ENCODE measurements at places on chromosomes 12 and 14.

- no peaks in the 10 kb centered on the region for H3K36me3 ChIP-seq
- H3K27me3 ChIP-seq, result peaks cover 6% of the 10 kb centered on the region
Observed at GRCh38 chr14:99679111-99679510, 5.0 kb upstream of the CYP46A1 start.

GRCh38 chr12:58169826-58170225 is 228.5 kb downstream of the ATP23 start:
- peaks cover 5% of the 10 kb centered on the region for H3K27me3 ChIP-seq
- no peak overlapping the region for H3K4me3 ChIP-seq
- no peaks in the 10 kb centered on the region for H3K4me1 ChIP-seq
- DNase-seq, result no peak

GRCh38 chr12:106841510-106842302 is 67.2 kb downstream of the RIC8B start:
- H3K27me3 ChIP-seq, result no peaks in the 10 kb centered on the region
- peaks cover 30% of the 10 kb centered on the region for H3K36me3 ChIP-seq
- no peaks in the 10 kb centered on the region for H3K4me1 ChIP-seq
- peak; percentile 68 for DNase-seq
- H3K4me3 ChIP-seq, result no peak overlapping the region

- H3K4me3 ChIP-seq, result no peak overlapping the region
- no peak overlapping the region for H3K27ac ChIP-seq
- peaks cover 3% of the 10 kb centered on the region for H3K4me1 ChIP-seq
- no peaks in the 10 kb centered on the region for H3K36me3 ChIP-seq
- H3K27me3 ChIP-seq, result no peaks in the 10 kb centered on the region
- no peak for DNase-seq
Observed at GRCh38 chr14:34224221-34224620, 237.8 kb downstream of the SPTSSA start.

- H3K27me3 ChIP-seq, result no peaks in the 10 kb centered on the region
- no peak overlapping the region for H3K27ac ChIP-seq
- DNase-seq, result no peak
- no peaks in the 10 kb centered on the region for H3K4me1 ChIP-seq
- peaks cover 41% of the 10 kb centered on the region for H3K36me3 ChIP-seq
Observed at GRCh38 chr14:102333390-102333789, 13.8 kb downstream of the ZNF839 start.

DNA sequence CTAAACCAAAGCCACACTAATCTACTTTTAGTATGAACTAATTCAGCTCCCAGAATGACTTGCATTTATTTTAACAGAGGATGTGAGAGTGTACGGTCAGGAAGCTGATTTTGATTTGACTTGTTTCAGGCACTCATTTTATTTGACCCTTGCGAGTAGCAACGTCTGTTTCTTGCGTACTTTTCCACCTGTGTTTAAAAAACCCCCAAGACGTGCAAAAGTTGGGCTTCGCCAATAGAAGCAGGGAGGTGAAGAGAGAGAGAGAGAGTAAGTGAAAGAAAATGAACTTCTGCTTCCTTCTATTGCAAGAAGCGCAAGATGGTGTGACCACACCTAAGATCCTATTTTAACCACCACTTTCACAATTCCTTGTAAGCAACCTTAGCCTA is 6.7 kb upstream of the SLC15A4 start:
- no peak overlapping the region for H3K27ac ChIP-seq
- peaks cover 3% of the 10 kb centered on the region for H3K4me1 ChIP-seq
- H3K4me3 ChIP-seq, result no peak overlapping the region
- no peaks in the 10 kb centered on the region for H3K36me3 ChIP-seq
- H3K27me3 ChIP-seq, result no peaks in the 10 kb centered on the region

DNA sequence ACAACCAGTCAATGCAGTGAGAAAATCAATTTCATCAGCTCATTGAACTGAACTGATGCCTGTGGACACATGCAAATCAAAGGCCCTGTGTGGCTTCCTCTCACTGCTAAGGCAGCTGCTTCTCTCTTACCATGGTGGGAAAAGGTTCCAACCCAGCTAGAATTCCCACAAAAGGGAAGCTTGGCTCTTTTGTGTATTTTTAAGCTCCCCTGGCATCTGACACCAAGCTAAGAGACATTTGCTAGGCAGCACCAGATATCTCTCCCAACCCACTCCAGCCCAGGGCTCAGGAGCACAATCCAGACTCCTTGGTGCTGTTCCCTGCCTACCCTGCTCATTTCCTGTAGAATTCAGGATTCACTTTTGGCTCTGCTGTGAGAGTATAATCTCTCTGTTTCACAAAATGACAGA is 129.6 kb downstream of the GXYLT1 start:
- no peaks in the 10 kb centered on the region for H3K27me3 ChIP-seq
- H3K4me3 ChIP-seq, result no peak overlapping the region
- H3K27ac ChIP-seq, result no peak overlapping the region
- no peaks in the 10 kb centered on the region for H3K36me3 ChIP-seq

DNA sequence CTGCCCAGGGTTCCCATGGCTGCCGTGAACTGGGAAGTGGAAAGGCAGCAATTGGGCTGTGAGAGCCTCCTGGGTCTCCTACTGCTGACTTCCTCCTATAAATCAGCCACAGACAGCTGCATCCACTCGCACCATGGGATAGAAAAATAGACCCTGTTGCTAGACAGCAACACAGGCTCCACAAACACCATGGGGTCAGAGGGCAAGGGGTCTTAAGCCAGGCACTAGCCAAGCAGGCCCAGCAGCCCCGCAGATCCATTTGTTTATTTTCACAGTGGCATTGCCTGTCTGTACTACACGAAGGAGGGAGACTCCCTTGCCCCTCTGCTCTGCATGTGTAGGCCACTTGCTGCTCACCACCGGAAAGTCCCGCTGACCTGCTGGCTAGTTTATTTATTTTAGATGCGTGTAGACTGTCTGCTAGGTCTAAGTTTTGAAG is 139.8 kb downstream of the DACT1 start:
- no peaks in the 10 kb centered on the region for H3K36me3 ChIP-seq
- H3K4me1 ChIP-seq, result no peaks in the 10 kb centered on the region
- H3K4me3 ChIP-seq, result no peak overlapping the region
- H3K27me3 ChIP-seq, result no peaks in the 10 kb centered on the region
- no peak overlapping the region for H3K27ac ChIP-seq

- H3K36me3 ChIP-seq, result no peaks in the 10 kb centered on the region
- DNase-seq, result peak; percentile 57
- no peak overlapping the region for H3K27ac ChIP-seq
- no peak overlapping the region for H3K4me3 ChIP-seq
- peaks cover 5% of the 10 kb centered on the region for H3K4me1 ChIP-seq
Observed at GRCh38 chr14:63840981-63841380, 11.8 kb upstream of the SYNE2 start.

DNA sequence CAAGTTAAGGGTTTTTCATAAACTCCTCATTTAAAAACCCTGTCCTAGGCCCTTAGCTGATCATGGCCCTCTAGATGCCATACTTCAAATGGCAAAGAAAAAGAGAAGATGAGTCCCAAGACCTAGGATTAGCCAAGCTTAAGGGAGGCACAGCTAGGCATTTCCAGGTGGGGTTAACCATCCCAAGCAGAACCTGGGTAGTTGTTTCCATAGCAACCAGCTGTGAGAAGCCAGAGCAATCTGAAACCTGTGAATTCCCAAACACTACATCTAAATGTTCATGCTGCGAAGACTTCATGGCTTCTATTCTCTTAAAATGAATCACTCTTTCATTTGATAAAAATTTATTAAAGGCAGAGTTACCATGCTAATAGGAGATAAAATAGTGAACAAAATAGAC is 372.9 kb downstream of the C12orf50 start:
- no peaks in the 10 kb centered on the region for H3K27me3 ChIP-seq
- no peaks in the 10 kb centered on the region for H3K4me1 ChIP-seq
- H3K36me3 ChIP-seq, result no peaks in the 10 kb centered on the region
- H3K4me3 ChIP-seq, result no peak overlapping the region
- no peak for DNase-seq

DNA sequence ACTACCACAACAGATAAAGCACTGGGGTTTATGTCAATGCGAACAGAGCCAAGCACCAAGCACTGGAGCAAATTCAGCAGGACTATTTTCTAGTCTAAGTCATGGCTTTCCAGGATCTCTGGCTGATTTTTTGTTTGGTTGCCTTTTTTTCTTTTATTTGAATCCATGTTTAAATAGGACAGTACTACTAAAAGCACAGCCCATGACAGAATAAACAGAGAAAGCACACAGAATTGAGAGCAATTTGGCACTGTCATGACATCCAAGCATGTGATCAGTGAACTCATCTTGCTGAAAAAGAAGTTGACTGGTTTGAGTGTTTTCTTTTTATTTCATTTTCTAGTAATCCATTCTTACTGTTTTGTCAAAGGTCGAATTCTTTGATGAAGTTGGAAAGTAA is 23.1 kb upstream of the RERG start:
- no peaks in the 10 kb centered on the region for H3K4me1 ChIP-seq
- peaks cover 27% of the 10 kb centered on the region for H3K27me3 ChIP-seq
- no peak overlapping the region for H3K27ac ChIP-seq
- no peak for DNase-seq
- H3K4me3 ChIP-seq, result no peak overlapping the region
- no peaks in the 10 kb centered on the region for H3K36me3 ChIP-seq

- H3K36me3 ChIP-seq, result no peaks in the 10 kb centered on the region
- no peak overlapping the region for H3K27ac ChIP-seq
- H3K4me1 ChIP-seq, result peaks cover 32% of the 10 kb centered on the region
- no peak overlapping the region for H3K4me3 ChIP-seq
- no peaks in the 10 kb centered on the region for H3K27me3 ChIP-seq
- DNase-seq, result no peak
Observed at GRCh38 chr12:120684523-120684932, 2.4 kb upstream of the MLEC start.

DNA sequence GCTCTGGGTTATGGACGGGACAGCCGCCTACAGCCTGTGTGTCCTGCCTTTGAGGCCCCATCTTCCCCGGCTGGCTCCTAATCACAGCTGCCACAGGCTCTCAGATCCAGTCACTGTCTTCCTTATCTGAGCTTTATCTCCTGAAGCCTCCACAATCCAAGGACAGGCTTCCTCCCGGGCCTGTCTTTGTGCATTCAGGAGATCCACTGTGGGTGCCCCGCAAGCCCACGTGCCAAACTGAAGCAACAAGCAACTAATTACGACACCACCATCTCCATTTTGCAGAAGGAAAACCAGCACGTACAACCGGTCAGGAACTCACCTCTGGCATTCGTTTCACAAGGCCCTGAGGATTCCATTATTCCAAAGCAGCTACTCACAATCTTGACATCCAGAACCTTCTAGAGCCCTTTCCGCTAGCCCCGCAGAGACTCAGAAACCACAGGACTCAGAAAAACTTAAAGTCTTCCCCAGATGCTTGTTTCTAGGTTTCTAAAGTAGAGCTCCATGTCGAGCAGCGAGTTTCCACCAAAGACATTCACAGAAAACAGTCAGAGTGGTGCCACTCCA is 14.0 kb downstream of the SYNE3 start:
- peaks cover 64% of the 10 kb centered on the region for H3K4me1 ChIP-seq
- no peak overlapping the region for H3K27ac ChIP-seq
- no peak for DNase-seq
- H3K36me3 ChIP-seq, result peaks cover 39% of the 10 kb centered on the region

DNA sequence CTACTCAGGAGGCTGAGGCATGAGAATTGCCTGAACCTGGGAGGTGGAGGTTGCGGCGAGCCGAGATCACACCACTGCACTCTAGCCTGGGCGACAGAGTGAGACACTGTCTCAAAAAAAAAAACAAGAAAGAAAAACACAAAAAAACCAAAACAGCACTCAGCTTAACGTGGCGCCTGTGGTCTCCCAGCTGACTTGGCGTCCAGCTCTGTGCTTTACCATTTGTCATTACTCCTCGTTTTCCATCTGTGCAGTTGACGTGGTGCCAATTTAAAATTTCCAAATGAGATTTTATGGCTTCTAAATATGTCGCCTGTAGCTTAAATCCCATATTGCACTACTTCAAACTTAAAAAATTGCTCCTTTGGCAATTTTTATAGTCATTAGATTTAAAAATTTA is 2.0 kb downstream of the MGP start:
- H3K27ac ChIP-seq, result no peak overlapping the region
- H3K4me1 ChIP-seq, result peaks cover 11% of the 10 kb centered on the region
- no peaks in the 10 kb centered on the region for H3K27me3 ChIP-seq
- no peak for DNase-seq
- H3K36me3 ChIP-seq, result no peaks in the 10 kb centered on the region
- no peak overlapping the region for H3K4me3 ChIP-seq

DNA sequence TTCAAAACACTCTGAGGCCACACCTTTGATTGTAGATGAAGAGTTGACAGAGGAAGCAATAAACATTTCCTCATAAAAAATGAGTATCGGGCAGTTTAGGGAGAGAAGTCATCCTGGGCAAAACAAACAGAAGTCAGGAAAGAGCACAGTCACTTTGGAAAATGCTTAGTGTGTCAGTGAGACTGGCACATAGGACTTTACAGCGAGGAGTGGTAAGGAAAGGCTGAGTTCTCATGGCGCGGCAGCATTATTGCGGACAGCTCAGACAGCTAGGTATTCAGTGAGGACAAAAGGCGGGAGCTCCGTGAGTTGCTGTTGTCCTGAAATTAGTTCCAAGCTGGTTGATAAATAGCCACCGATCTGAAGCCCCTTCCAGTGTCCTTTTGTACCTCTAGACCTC is 229.9 kb downstream of the SNAPC1 start:
- H3K27ac ChIP-seq, result no peak overlapping the region
- no peak for DNase-seq
- no peak overlapping the region for H3K4me3 ChIP-seq

GRCh38 chr14:85907536-85907935 is 377.6 kb downstream of the FLRT2 start:
- DNase-seq, result no peak
- H3K27me3 ChIP-seq, result no peaks in the 10 kb centered on the region
- H3K27ac ChIP-seq, result no peak overlapping the region
- no peaks in the 10 kb centered on the region for H3K36me3 ChIP-seq
- H3K4me1 ChIP-seq, result no peaks in the 10 kb centered on the region
- H3K4me3 ChIP-seq, result no peak overlapping the region

Data from CD4-positive, alpha-beta T cell (primary cell).